ENCODE measurements at places on chromosomes 12 and 14.

DNA sequence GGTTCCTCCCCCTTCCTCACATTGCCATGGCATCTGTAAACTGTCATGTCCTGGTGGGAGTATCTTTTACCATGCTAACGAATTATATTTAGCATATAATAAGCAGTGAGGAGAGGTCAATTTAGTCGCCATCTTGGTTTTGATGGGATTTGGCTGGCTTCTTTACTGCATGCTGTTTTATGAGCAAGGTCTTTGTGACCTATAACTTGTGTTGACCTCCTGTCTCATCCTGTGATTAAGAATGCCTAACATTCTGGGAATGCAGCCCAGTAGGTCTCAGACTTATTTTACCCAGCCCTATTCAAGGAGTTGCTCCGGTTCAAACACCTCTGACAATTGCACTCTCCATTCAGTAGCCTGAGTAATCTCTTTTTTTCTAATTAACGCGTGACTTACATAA is 2.1 kb upstream of the EIF4B start:
- DNase-seq, result peak; percentile 53

- no peak for DNase-seq
Observed at GRCh38 chr12:54074308-54074707, 20.7 kb downstream of the HOXC4 start.

GRCh38 chr14:104506461-104507253 is 72.9 kb upstream of the C14orf180 start:
- DNase-seq, result no peak

GRCh38 chr14:20455355-20456300 is 602 bp downstream of the APEX1 start:
- DNase-seq, result no peak

- no peak for DNase-seq
Observed at GRCh38 chr14:95282354-95282985, 37.2 kb downstream of the CLMN start.

DNA sequence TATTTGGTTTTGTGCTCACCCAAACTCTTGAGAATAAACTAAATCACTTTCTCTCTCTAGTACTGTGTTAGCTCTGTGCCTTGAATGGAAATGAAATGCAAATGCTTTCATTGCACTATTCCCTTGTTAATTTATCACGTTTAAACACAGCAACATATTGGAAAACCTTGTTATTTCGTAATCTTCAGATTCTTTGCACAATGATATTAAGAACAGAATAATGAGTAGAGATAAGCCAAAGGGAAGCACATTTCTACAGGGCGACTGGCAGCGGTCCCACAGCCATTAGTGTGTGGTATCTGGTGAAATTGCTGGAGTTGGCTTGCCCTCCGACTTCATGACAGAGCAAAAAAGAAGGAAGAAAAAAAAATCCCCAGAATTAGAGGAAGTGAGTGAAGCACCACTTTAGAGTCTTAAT is 166.1 kb upstream of the E2F7 start:
- no peak for DNase-seq

DNA sequence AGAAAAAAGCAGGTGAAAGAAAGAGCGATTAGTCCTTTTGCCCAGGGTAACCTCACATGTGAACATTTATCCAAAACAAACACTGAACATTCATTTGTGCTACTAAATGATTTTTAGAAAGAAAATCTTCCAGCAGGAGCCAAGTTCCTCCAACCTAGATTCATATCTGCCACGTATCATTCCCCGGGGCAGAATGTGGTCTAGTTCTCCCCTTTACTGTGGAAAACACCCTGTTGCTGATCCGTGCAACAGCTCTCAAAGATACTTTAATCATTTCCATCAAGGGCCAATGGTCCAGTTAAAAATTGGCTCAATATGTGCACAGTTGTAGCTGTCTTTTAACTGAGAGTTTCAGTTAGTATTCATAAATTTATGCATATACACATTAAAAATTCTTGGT is 479.1 kb downstream of the ATP23 start:
- no peak for DNase-seq

- peak; percentile 26 for DNase-seq
Observed at GRCh38 chr12:83954071-83954789, 958.4 kb downstream of the SLC6A15 start.

GRCh38 chr14:21533294-21533693 is 7.1 kb upstream of the SALL2 start:
- no peak for DNase-seq

GRCh38 chr12:53980802-53981496 is 4.0 kb upstream of the HOXC10 start:
- DNase-seq, result no peak

- no peak for DNase-seq
Observed at GRCh38 chr12:32301216-32301615, 98.1 kb upstream of the FGD4 start.

DNA sequence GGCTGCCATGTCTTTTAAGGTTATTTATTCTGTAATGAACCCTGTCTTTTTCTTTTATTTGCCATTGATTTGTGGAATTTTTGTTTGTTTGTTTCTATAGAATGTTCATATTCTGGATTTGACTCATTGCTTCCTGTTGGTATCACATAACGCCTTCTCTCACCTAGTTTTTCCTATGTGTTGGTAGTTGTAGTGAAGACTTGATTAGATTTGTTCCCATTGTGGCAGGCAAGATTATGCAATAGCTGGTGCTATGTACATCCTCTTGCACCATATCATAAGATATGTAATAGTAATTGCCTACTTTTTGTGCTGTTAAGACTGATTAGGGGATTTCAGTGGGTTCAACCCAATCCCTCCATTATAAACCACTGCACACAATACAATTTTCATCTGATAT is 3.9 kb upstream of the KRT6B start:
- no peak for DNase-seq

DNA sequence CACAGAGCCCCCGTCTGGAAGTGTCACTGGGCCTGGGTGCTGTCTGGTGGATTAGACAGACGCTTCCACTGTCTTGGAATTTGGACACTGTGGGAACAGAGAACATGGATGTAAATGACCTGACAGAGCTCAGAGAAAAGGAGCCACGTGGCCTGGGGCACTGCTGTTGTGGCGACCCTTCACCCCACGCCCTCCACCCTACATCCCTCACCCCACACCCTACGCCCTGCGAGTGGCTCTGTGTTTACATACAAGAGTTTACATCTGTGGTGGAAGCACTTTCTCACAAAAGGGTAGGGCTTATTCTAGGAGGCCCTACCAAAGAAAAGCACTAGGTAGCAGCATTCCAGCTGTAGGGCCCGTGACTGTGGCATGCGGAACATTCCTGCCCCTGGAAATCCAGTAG is 47.7 kb downstream of the B4GALNT3 start:
- DNase-seq, result no peak

GRCh38 chr12:49295082-49295936 is at the start of gene PRPH:
Gene PRPH (plus strand): TSS chr12:49295147. CDS start chr12:49295201, 54 bp downstream.
- no peak for DNase-seq

- DNase-seq, result no peak
Observed at GRCh38 chr12:120181991-120182631, 12.4 kb downstream of the GCN1 start.

- peak; percentile 51 for DNase-seq
Observed at GRCh38 chr14:105363847-105364708, 34.3 kb upstream of the TEX22 start.

DNA sequence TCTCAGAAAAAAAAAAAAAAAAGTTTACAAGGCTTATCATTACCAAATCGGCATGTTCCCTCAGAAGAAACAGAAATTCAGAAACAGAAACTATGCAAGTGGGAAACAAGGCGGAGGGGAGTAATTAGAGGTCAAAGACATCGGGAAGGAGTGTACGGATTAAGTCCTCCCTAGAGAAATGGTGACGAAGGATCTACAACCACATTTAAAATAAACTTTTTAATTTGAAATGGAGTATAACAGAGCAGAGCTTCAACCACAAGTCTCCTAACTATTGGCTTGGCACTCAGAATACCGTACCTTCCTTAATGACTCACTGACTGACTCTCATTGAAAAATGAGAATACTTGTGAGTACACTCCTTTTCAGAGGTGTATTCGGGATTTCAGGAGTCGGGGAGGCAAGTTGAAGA is 908 bp downstream of the ENTPD5 start:
- DNase-seq, result no peak

- DNase-seq, result no peak
Observed at GRCh38 chr12:94812345-94812744, 162.0 kb upstream of the TMCC3 start.

DNA sequence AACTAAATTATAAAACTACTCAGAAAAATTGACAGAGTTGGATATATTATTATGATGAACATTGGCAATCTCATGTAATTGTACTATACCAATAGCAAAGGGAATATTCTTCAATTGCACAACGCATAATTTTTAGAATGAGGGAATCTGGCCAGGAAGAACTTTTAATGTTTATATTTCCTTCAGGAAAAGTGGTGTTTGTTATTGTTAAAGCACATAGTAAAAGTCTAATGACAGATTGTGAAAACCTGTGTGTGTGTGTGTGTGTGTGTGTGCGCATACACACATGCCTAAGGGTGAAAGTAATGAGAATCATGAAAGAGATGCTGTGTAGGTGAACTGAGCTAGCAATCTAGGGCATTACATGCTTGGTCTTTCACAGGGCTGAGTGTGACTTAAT is 877.7 kb downstream of the SLC6A15 start:
- no peak for DNase-seq
